ENCODE measurements at places on chromosomes 2 and 18.

GRCh38 chr2:857081-857480 lies 93.6 kb upstream of the SNTG2 start:
- no peak for DNase-seq

GRCh38 chr2:11395389-11395788 lies 51.0 kb upstream of the ROCK2 start:
- DNase-seq: no peak

GRCh38 chr2:74576863-74577229 lies 22.3 kb downstream of the DOK1 start:
- no peak for DNase-seq

DNA sequence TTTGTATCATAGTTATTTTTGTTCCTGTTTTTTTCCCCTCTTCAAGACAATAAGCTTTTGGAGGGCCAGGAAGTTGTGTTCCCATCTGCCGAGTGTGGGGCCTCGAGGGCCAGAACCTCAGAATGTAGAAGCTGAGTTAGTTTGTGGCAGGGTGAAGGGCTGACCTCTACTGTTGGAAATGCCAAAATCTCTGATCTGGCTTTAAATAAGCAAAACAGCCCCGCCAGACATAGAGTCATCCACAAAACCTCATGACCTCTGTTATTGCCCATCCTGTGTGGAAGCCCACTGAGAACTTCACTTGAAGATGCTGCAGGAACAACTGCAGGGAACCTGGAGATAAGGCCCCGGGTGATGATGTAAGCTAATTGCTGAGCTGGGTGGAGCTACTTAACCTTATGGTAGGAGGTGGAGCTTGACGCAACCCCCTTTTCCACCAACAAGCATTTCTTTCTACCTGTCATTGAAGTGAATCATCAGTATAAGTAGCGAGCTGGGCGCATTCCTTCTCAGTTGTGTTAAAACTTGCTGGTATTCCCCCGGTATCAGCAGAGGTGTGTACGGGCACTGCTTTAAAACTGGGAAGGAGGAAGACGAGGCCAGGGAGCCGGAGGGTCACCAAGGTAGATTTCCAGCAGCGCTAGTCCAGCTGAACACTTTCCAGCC lies 177.2 kb downstream of the NEDD4L start:
- DNase-seq: peak; percentile 96

GRCh38 chr2:170679607-170680079 lies 35.5 kb upstream of the SP5 start:
- DNase-seq: peak; percentile 43

DNA sequence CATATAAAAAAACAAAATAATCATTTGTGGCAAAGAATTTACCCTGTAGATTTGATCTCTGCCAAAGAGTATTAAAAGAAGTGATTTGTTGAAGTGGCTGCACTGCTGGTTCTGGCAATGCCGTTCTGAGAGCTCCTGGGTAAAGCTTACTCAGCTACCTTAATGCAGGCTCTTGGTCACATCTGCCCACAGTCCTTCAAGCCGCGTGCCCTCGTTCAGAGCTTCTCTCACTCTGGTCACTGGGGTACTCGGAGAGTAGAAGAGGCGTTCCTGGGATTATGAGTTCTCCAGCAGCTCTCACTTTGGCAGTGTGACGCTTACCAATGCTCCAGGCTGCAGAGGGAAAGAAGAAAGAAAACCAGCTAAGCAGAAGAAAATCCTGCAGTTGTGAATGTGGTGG lies 57.9 kb downstream of the ACVR1 start:
- DNase-seq: no peak

GRCh38 chr2:5740817-5741216 lies 48.6 kb downstream of the SOX11 start:
- no peak for DNase-seq

DNA sequence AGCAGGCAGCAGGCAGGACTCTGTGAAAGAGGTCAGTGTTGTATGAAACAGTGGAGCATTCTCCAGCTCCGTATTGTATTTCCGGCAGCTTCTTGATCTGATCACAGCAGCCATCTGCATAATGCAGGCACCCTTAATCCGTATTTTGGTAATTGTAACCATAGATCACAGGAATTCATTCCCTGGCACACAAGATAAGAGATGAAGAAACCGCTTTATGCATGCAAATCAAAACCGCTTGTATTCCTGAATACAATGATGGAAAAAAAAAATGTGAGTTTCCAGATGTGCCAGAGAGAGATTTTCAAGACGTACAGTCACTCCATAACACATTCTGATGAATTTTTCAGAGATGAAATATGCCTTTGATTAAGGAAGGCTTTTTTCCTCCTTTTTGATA lies 221.3 kb downstream of the ACKR3 start:
- no peak for DNase-seq

GRCh38 chr2:98459496-98460175 lies 15.0 kb downstream of the INPP4A start:
- DNase-seq: no peak

GRCh38 chr2:161095314-161095713 lies 64.9 kb upstream of the TANK start:
- DNase-seq: no peak

- DNase-seq: no peak
These were observed 495.0 kb downstream of the DPP10 start for GRCh38 chr2:114937366-114937930.

DNA sequence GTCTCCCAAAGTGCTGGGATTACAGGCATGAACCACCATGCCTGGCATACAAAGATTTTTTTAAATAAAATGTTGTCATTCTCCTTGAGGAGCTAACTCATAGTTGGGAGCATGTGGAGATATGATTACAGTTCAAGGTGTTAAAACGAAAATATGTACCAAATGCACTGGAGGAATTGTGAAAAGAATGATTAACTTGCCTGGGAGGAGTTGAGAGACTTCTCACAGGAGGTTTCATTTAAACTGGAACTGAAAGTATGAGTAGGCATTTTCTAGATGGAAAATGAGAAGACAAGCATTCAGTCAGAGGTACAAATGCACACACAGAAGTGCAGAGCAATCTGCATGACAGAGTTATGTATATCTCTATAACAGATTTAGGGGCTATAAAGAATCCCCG lies 126.6 kb upstream of the PDE1A start:
- peak; percentile 77 for DNase-seq

DNA sequence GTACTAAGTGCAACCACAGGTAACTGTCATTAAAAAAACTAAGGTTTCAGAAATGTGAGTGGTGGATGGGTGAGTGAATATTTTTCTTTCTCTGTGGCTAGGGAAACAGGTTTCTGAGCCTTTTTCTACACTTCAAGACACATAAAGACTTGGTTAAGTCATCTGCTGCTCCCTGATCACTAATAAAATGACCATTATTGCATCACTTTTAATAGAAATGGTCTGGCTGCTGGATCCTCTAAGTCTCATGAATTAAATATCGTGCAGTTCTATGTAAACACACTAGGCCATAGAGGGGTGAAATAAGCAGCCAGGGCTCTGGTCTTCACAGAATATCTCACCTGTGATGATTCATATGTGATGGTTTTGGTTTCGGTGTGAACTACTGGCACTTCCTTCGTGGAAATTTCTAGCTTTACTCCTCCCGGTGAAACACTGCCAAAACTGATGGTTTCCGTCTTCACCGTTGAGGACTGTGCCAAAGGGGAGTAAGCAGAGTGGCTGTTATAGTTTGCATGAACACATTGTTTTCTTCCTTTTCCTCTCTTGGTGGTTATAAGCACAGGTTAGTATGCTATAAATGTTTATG lies 100.4 kb upstream of the ZBTB14 start:
- no peak for DNase-seq

All from renal cortical epithelial cell (primary cell).